Umbilical cord (tissue), 2 donors: ENCODE measurements at places on chromosomes 6 and 20. TPM values are rescaled to one million over a fixed set of nuclear protein-coding genes. Genes with fewer than 3 reads are reported as not detected.

- DNase-seq = no peak
Measured at GRCh38 chr6:162184465-162184864, 543.1 kb downstream of the PRKN start.

- DNase-seq = no peak
Measured at GRCh38 chr6:99712519-99712918, 105.9 kb downstream of the PRDM13 start.

- DNase-seq = no peak
Measured at GRCh38 chr6:157272866-157273755, 50.2 kb downstream of the TMEM242 start.

DNA sequence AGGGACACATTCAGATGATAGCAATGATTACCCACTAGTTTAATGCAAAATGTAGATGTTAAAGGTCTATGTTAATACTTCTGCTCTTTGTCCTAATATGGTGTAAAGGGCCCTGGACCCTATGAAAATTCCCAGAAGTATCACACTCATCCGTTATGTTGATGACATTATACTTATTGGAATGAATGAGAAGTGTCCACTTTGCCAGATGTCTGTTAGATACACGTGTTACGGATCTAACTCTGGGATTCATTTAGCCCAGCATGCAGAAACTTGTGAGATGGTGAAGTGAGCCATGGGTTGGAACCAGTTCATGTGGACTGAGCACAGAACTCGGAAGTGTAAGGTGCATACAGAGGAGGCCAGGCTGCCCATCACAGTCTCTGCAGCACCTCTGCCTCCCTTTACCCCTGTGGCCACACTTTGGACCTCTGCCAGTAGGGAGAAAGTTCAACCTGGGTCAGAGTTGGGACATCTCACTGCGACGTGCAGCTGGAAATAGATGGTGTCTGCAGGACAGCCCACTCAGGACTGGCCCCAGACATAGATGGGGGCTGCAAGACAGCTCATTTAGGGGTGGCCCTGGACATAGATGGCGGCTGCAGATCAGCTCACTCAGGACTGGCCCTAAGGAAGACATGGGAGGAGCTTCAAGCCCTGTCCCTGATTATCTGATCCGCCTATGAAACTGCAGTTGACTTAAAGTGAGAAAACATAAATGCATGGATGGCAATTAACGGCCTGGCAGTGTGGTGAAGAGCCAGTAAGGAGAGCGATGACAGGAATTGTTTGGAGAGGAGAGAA lies 71.2 kb upstream of the THBS2 start:
- no peak for DNase-seq

DNA sequence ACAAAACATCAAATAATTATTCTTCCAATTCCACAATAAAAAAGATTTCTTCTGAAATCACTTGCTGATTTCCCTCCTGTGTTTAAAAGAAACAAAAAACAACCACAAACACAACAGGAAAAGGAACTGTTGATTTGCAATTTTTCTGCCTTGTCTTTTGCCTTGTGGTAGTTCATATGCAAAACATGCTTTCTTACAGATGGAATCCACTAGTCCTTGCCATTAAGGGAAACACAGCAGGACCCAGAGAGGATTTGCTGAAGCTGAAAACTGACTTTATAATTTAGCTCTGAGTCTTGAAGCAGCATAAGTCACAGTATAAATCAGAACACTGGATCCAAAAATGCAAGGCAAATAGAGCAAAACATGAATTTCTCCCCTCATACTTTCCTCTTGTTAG lies 328.8 kb downstream of the PHF3 start:
- peak; percentile 57 for DNase-seq

GRCh38 chr6:10305790-10306415 lies 109.0 kb downstream of the TFAP2A start:
- no peak for DNase-seq

- peak; percentile 26 for DNase-seq
Measured at GRCh38 chr20:16407251-16408067, 165.8 kb downstream of the KIF16B start.

GRCh38 chr20:59463541-59463940 lies 140.8 kb upstream of the PHACTR3 start:
- no peak for DNase-seq

DNA sequence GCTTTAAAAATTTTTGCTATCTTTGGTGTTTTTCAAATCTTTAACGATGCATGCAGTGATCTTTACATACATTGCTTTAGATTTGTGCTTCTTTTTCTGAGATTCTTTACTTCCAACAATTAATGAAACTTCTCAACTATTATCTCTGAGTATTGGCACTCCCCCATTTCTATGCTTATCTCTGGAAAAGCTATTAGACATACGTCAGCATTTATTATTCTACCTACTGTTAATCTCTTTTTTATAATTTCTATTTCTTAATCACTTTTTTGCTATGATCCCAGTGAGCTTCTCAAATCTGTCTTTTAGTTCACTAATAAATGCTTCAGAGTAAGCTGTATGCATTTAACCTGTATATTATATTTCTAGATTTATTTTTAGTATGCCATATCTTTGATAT lies 264.2 kb upstream of the TFAP2D start:
- no peak for DNase-seq

- DNase-seq = no peak
Measured at GRCh38 chr6:159062564-159062945, 17.8 kb upstream of the TAGAP start.

DNA sequence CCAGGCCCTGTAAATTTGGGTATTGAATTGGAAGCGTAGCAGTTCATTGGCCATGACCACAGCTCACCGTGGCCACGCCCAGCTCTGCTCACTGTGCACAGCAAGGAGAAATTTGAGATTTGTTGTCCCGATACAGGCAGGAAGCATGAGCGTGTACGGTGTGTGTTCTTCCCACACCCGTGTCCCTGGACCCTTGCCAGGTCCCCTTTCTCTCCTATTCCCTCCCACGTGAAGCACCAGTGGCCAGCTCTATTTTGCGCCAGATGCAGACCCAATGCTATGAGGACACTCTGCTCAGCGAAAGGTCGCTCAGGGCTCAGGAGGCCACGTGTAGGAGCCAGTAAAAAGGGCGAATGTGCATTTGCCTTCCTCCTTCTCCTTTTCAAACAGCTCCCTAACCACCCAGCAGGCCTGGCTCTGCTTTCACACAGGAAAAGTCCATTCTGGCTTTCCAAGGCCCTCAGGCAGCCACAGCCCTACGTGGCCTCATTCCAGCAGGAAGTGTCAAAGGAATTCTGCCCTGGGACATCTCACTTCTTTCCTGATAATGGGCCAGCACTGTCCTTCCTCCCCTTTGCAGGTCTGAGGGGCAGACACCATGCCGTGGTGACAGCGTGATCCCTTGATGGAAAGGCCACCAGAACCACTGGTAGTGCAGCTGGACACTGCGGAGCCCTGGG lies 499.2 kb upstream of the CDH4 start:
- DNase-seq = no peak

DNA sequence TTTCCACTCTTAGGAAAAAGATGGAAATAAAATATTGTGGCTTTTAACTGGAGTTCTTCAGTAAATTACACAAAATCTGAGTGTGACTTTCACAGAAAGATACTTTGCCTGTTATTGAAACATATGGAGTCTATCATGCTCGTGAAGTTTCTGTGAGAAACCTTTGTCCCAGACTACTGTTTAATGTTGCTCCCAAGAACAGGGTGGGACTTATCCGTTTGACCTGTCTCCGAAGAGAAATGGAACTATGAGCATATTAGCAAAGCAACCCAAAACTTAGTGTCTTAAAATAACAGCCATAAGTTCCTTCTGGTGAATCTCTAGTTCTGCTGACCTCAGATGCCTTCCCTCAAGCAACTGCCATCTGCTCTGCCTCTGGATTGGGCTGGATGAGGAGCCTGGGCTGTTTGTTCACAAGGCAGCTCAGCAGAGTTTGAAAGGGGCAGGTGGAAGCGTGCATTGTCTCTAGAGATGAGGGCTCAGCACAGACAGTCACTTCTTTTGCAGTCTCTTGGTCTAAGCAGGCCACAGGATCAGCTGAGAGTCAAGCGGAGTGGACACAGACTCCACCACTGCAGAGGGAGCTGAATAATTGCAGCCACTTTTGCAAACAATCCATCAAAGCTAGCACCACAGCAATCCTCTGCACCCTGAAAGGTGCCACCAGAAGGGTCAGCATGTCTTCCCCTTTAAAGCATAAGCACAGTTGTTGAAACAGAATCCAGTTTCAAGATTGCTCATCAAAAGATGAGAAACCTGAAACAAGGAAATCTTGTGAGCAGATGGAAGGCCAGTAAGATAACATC lies 52.8 kb downstream of the MYB start:
- DNase-seq = peak; percentile 6

- no peak for DNase-seq
Measured at GRCh38 chr6:106614166-106614565, 15.1 kb downstream of the RTN4IP1 start.

DNA sequence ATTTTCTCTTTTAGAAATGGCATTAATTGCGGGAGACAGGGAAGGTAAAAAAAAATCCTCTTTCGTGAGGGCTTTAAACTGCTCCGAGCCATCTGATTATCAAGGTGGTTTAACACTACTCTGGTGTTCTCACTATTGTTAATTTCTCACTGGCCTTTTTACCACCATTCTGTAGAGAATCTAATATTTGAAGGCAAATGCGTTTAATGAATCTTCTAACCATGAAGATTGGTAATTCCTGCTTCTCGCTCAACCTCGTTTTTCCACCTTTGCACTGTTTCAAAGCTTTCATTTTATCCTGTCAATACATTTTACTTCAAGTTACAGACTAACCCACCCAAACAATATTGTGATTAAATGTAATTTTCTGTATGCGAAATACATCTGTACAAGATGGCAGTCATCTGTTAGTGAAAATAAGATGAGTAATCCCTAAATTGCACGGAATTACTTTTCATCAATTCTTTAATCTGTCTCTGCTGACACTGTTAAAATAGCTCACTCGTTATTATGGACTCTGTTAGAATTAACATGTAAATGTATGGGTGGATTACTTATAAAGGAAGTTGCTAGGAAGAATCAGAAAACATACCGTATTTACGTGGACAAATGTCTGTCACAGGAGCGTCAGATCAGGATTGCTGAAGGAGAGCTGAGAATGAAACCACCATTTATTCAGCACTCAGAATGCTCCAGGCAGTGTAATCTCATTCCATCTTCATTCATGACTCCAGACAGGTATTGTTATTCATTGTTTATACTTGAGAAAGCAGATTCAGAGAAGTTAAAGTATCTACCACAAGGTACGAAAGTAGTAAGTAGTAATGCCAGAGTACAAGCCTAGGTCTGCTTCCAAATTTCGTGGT lies 1.1 kb upstream of the LCA5 start:
- DNase-seq = peak; percentile 25

DNA sequence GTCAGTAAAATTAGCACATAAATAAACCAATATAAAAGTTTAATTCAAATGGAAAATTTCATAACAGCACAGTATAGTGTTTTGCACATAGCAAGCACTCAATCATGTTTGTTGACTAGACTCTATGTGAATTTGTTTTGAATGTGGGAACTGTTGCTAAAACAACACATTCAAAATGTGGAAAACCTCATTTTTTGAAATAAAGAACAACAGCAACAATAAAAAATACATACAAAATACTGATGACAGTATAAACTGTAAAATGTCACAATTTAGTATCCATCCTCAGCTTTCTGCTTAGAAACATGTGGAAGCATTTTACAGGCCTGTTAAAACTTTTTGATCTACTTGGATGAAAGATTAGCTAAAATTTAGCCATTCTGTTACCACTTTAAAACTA lies 47.4 kb downstream of the HDAC2 start:
- DNase-seq = no peak

GRCh38 chr6:135013211-135013610 lies 41.4 kb downstream of the HBS1L start:
- no peak for DNase-seq

DNA sequence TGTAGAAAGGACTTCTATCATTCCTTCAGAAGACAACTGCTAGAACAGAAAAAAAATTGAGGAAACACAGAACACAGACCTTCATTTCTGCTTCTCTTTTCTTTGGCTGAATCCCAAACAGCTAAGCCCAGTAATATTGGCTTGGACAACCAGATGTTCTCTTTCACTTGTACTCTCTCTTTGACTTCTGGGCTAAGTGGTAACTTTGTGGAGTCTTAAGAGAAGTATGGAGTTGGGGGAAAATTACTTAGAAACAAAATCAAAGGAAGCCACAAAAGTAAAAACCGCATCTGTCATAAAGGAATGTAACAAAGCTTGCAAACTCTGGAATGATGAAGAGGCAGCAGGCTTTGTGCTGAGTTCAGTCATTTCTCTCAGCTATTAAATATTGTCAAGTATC lies 587.5 kb downstream of the CBLN4 start:
- peak; percentile 98 for DNase-seq

DNA sequence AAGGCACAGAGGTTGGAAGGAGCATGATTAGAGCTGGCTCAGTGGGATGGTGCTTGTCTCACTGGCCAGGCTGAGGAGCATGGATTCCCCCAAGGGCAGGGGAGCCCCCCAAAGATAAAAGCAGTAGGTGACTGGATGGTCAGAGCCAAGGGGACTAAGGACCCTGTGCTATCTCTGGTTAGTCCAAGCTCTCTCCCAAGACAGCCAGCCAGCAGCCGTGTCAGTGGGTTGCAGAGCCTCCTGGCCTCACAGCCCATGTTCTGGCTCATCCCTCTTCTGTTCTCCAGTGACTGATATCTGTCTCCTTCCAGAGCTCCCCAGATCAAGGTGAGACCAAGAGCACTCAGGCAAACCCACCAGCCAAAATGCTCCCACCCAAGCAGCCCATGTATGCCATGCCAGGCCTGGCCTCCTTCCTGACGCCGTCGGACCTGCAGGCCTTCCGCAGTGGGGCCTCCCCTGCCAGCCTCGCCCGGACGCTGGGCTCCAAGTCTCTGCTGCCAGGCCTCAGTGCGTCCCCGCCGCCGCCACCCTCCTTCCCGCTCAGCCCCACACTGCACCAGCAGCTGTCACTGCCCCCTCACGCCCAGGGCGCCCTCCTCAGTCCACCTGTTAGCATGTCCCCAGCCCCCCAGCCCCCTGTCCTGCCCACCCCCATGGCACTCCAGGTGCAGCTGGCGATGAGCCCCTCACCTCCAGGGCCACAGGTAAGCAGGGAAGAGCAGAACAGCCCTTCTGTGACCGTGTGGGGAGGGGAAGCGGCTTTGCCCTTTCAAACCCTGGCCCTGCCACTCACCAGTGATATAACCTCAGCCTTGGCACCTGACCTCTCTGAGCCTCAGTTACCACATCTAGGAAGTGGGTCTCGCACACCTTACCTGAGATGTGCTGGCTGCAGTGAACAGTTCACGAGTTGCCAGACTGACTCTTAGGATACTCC lies 121.3 kb downstream of the JPH2 start:
- DNase-seq = no peak

Gene SYNGAP1
- 7.5 TPM for total RNA-seq

Gene HSPA1L
- 1.4 TPM for total RNA-seq

Gene PHACTR1
- total RNA-seq = 3.6 TPM

Gene GJA1
- total RNA-seq = 736 TPM

Gene BEND6
- 21.7 TPM for total RNA-seq

Gene LAMA2
- 107 TPM for total RNA-seq

Gene DEFB132
- total RNA-seq = 2.4 TPM

Gene C6orf118
- 1.9 TPM for total RNA-seq

Gene FAXC
- 5.3 TPM for total RNA-seq

Gene BTN1A1
- total RNA-seq = 0.72 TPM

Gene REM1
- not detected for total RNA-seq

Gene PIM1
- total RNA-seq = 52.0 TPM

Gene SOBP
- 29.6 TPM for total RNA-seq

Gene ASIP
- not detected for total RNA-seq

Gene IRF4
- total RNA-seq = 0.24 TPM

Gene LY6G6C
- 3.1 TPM for total RNA-seq
